ENCODE measurements at places on chromosomes 3 and 15.

- no peaks in the 10 kb centered on the region for H3K27me3 ChIP-seq
- no peak overlapping the region for H3K4me3 ChIP-seq
- no peaks in the 10 kb centered on the region for H3K36me3 ChIP-seq
- H3K4me1 ChIP-seq, result no peaks in the 10 kb centered on the region
- DNase-seq, result no peak
Observed at GRCh38 chr15:61126811-61127210, 102.3 kb downstream of the RORA start.

DNA sequence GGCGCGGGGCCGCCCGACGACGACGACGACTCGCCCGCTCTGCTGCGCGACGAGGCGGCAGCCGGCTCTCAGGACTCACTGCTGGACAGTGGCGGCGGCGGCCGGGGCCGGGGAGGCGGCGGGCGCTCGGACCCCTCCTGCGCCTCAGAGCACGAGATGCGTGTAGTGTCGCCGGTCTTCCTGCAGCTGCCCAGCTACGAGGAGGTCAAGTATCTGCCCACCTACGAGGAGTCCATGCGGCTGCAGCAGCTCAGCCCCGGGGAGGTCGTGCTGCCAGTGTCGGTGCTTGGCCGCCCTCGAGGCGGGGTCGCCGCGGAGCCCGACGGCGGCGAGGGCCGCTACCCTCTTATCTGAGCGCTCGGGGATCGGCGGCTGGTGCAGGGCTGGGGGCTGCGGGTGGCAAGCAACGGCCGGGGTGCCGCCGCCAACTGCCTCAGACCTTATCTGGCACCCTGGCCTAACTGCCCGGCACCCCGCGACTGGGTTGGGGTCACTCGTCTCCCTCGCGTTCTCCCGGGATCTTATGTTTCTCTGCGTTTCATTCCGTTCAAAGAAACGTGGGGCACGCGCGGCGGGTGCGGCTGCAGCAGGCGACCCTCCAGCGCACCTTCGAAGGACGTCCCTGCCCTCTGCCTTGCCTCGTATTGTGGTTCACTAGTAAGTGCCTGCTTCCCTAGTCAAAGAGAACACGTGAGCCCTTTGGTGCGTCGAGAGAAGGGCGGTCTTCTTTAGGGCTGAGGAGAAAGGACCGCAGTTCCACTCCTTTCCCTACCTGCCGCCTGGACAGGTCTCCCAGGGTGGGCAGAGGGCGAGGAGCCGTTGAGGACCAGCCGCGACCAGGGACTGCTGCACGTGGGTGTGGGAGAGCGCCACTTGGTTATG is 1.0 kb downstream of the C3orf80 start:
- H3K4me3 ChIP-seq, result peak overlapping the region; percentile 70
- peaks cover 22% of the 10 kb centered on the region for H3K27me3 ChIP-seq
- no peak overlapping the region for H3K27ac ChIP-seq
- DNase-seq, result peak; percentile 24

DNA sequence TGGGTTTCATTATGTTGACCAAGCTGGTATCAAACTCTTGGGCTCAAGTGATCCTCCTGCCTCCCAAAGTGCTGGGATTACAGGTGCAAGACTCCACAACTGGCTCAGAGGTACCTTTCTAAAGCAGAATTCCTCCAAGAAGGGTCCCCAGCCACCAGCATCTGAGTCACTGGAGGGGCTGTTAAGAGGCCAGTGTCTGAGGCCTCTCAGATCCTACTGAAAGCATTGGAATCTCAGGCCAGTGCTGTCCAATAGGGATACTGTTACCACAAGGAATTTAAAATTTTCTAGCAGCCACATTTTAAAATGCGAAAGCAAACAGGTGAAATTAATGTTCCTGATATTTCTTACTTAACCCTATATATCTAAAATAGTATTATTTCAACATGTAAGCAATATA is 1.3 kb downstream of the CAV3 start:
- no peak for DNase-seq
- peaks cover 3% of the 10 kb centered on the region for H3K4me1 ChIP-seq
- no peak overlapping the region for H3K4me3 ChIP-seq
- H3K27ac ChIP-seq, result no peak overlapping the region

DNA sequence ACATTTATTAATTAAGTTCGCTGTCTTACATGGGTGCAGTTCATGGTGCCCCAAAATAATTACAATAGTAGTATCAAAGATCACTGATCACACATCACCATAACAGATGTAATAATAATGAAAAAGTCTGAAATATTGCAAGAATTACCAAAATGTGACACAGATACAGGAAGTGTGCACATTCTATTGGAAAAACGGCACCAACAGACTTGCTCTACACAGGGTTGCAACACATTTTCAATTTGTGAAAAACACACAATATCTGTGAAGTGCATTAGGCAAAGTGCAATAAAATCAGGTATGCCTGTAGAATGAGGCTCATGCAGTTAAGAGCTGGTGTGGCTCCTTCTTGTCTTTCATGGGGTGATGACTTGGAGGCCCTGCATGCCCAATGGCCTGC is 265.8 kb downstream of the RPLP1 start:
- H3K27me3 ChIP-seq, result peaks cover 15% of the 10 kb centered on the region
- H3K4me1 ChIP-seq, result peaks cover 3% of the 10 kb centered on the region
- H3K4me3 ChIP-seq, result no peak overlapping the region

- H3K27me3 ChIP-seq, result no peaks in the 10 kb centered on the region
- peaks cover 10% of the 10 kb centered on the region for H3K4me1 ChIP-seq
- peak; percentile 96 for DNase-seq
- H3K27ac ChIP-seq, result peak overlapping the region; percentile 99
- no peaks in the 10 kb centered on the region for H3K36me3 ChIP-seq
Observed at GRCh38 chr15:71294911-71295602, 179.8 kb downstream of the THSD4 start.

GRCh38 chr15:76285241-76285825 is 25.9 kb downstream of the ETFA start:
- no peak overlapping the region for H3K4me3 ChIP-seq
- H3K4me1 ChIP-seq, result no peaks in the 10 kb centered on the region
- peak; percentile 19 for DNase-seq

- no peak overlapping the region for H3K27ac ChIP-seq
- no peaks in the 10 kb centered on the region for H3K27me3 ChIP-seq
- no peak overlapping the region for H3K4me3 ChIP-seq
- H3K4me1 ChIP-seq, result no peaks in the 10 kb centered on the region
- DNase-seq, result no peak
- H3K36me3 ChIP-seq, result no peaks in the 10 kb centered on the region
Observed at GRCh38 chr15:83983634-83984458, 251.7 kb upstream of the GOLGA6L4 start.

DNA sequence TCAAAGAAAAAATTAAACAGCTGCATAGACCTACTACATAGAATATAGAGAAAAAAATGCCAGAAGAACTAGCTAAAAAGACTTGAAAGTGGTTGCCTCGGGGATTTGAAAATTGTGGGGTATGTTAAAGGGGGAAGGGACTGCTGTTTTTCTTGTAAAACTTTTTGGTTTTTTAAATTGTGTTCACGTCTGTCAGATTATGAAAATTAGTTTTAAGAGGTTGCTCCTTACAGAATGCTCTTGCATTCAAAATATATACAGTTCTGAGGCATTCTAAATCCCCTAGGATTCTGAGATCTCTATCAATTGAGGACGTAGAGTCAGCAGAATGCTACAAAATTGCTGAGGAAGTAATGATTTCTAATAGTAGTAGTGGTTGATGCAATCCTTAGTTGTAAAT is 28.6 kb downstream of the PIAS1 start:
- no peak overlapping the region for H3K27ac ChIP-seq
- DNase-seq, result no peak
- H3K36me3 ChIP-seq, result peaks cover 4% of the 10 kb centered on the region
- H3K27me3 ChIP-seq, result no peaks in the 10 kb centered on the region
- no peaks in the 10 kb centered on the region for H3K4me1 ChIP-seq

DNA sequence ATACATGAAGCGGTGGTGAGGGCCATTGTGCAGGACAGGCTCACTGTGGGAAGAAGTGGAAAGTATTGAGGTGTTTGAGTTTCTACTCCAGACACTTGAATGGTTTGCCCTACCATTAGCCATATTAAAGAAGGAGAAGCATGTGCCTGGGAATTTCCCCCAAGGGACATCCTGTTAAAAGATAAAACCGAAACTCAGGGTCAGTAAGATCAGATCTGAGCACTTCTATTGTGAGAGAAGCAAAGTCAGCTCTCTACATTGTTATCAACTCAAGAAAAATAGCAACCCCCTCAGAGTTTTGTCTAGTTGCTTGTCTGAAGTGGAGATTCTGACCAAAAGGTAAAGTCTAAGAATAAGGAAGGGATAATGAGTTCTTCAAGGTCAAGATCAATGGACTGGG is 269.8 kb downstream of the CHST2 start:
- no peaks in the 10 kb centered on the region for H3K4me1 ChIP-seq
- H3K27ac ChIP-seq, result no peak overlapping the region
- no peak overlapping the region for H3K4me3 ChIP-seq
- no peaks in the 10 kb centered on the region for H3K27me3 ChIP-seq

DNA sequence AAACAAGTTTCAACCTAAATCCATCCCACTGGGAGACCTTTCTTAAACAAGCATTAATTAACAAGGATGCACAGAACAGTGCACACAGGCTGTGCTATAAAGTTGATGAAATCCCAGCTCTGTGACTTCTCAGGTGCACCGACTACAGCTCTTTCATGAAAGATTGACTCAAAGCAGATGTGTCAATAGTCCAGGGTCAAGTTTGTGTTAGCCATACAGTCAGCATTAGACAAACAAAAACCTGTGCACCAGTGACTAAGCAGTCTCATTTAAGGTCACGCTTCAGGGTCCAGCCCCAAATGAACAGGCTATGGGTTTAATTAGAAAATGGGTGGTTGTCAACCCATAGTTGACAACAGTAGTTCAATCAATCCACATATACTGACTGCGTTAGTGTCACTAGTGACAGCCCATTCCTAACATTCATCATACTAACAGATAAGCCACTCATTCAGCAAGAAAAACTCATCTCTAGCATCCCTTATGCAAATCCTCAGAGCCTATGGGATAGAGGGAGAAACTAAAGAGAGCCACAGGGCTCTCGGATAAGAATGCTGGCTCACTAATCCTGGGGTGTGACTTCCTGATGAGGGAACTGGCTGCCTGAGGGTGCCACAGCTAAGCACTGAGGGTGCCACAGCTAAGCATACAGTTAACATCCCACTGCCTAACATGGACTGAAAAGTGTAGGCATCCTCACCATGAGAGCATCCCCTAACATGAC is 84.1 kb downstream of the WNT5A start:
- H3K4me1 ChIP-seq, result peaks cover 3% of the 10 kb centered on the region
- no peak overlapping the region for H3K27ac ChIP-seq
- DNase-seq, result peak; percentile 27
- no peaks in the 10 kb centered on the region for H3K27me3 ChIP-seq
- no peak overlapping the region for H3K4me3 ChIP-seq
- H3K36me3 ChIP-seq, result no peaks in the 10 kb centered on the region

GRCh38 chr3:15476378-15476777 is 45.1 kb downstream of the COLQ start:
- no peak overlapping the region for H3K4me3 ChIP-seq
- no peaks in the 10 kb centered on the region for H3K4me1 ChIP-seq

DNA sequence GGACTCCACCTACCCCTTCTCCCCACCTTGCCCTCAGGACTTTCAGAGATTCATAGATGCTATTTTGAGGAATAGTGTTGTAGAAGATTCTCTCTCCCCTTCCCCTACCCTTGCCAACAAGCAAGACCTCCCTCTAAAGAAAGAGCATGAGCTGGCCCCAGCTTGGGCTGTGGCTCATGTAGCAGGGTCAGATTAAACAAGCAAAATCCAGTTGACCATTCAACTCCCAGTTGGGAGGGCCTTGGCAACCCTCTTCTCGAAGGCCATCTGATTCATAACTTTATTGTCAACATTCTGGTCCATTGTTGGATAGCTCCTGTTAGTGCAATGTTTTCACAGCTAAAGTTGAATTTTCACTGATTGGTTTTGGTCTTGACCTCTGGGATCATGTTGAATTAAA is 41.1 kb downstream of the TNFAIP8L3 start:
- H3K4me3 ChIP-seq, result no peak overlapping the region
- no peak overlapping the region for H3K27ac ChIP-seq
- DNase-seq, result no peak

DNA sequence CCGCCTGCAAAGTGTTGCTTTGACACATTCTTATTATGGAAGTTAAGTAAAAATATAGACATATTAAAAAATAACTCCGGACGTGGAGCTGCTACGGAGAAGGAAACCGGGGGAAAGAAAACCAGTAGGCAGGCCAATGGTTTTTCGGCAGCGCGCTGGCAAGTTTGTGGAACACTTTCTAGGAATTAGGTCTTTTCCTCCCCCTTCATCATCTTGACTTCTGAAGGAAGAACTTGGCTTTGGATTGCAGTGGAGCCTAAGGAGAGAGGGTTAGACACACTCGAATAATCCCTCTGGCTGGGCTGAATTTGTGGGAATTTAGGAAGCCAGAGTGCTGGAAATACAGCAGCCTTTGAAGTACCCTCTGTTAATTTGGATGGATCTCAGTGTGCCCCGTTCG is 317 bp downstream of the ROBO2 start:
- peak overlapping the region; percentile 75 for H3K4me3 ChIP-seq
- no peaks in the 10 kb centered on the region for H3K36me3 ChIP-seq
- H3K27me3 ChIP-seq, result peaks cover 4% of the 10 kb centered on the region
- peak; percentile 23 for DNase-seq
- no peak overlapping the region for H3K27ac ChIP-seq
- H3K4me1 ChIP-seq, result peaks cover 3% of the 10 kb centered on the region

DNA sequence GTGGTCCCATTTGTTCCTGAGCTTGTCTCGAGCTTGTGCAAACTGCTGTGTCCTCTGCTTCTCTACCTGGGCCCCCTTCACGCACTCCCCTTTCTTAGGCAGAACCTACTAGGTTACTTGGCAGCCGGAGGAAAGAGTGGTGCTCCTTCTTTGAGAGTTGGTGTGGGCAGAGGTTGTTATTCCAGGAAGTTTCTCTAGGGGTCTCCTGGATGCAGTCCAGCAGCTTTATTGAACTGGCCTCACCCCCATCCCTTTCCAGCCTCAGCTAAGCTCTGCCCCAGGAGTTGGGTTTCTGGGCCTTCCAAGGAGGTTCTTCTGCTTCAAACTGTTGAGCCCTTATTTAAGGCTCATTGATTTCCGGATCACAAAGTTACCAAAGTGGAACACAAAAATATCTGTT is 103.2 kb downstream of the C3orf70 start:
- H3K36me3 ChIP-seq, result peaks cover 65% of the 10 kb centered on the region
- no peak overlapping the region for H3K27ac ChIP-seq
- H3K27me3 ChIP-seq, result no peaks in the 10 kb centered on the region
- no peak overlapping the region for H3K4me3 ChIP-seq
- no peaks in the 10 kb centered on the region for H3K4me1 ChIP-seq
- no peak for DNase-seq
